SK-MEL-5 (cell line): ENCODE measurements at places on chromosomes 7 and 10. TPM values are rescaled to one million over a fixed set of nuclear protein-coding genes. Genes with fewer than 3 reads are reported as not detected.

DNA sequence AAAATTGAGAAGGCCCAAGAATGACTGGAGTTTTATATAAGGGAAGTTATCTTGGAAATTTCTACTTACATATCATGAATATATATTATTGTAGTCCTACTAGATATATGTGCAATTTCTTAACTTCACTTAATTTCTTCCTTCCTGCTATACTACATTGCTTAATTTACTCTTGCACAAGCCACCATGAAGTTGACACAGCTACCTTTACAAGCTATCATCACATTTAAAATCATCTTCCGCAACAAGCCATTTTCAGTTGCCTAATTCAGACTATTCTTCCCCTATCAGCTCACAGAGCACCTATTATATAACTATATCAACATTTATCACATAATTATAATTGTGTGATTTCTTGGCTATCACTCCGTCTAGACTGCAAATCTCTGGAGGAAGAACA lies 418.4 kb downstream of the PARD3 start:
- DNase-seq: no peak

The LBX1 gene
- not detected in 2 replicates for total RNA-seq

The FBXL13 gene
- 3.2 and 3.4 TPM in 2 replicates for total RNA-seq

DNA sequence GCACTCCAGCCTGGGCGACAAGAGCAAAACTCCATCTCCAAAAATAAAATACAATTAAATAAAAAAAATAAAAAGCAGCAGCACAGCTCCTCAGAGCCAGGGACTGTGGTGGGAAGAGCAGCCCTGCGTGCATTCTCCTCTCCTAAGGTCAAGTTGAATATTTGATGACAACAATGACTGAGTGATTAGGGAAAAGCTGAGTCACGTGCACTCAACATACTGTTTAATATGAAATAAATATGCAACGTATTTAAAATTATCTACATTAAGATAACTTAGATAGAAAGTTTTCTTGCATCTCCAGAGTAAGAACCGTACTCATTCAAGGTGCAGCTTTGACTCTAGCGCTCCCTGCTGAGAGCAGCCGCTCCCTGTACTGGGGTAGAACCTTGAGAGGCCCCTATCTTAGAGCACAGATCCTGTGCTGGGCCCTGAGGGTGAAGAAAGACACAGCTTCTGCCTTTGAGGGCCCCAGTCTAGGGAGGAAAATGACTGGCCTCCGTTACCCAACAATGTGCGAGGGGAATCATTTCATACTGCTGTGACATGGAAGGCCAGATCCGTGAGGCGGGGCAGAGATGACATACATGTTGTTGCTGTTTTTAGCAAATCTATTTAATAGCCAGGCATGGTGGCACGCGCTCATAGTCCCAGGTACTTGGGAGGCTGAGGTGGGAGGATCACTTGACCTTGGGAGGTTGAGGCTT lies 81.1 kb downstream of the SVIL start:
- peak; percentile 69 for DNase-seq

The ADRB1 gene
- total RNA-seq: 2.9 and 3.3 TPM in 2 replicates

GRCh38 chr7:91066627-91067026 lies 197.6 kb upstream of the FZD1 start:
- no peak for DNase-seq

DNA sequence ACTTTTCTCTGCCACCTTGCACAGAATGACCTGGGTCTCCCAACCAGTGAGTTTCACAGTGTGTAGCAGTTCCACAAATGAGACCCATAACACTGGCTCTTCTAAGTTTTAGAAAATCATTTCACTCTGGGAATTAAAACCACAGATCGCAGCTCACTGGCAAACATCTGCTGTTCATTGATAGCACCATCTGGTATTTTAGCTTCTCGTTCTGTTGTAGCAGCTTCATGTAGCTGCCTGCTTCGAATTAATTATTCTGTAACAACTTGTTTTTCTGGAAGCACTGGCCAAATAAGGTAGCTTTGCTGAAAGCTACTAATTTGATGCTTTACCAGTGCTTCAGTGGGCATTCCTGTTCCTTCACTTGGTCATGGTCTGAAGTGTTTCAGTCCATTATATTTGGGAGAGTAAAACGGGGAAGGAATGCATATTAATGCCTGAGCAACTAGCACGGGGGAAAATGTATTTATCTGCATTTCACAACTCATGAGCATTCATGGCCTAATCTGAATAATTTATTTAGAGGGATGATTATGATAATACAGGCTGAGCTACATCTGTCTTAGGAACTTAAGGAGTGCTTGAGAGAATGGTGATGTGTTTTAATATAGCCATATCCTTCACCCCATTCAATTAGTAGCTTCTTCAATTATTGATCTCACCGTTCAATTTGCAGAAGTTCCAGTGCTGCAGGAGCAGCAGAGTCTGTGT lies 447.4 kb downstream of the XPNPEP1 start:
- no peak for DNase-seq

- DNase-seq: no peak
These were observed 2.6 kb downstream of the MKLN1 start for GRCh38 chr7:131330299-131330698.

DNA sequence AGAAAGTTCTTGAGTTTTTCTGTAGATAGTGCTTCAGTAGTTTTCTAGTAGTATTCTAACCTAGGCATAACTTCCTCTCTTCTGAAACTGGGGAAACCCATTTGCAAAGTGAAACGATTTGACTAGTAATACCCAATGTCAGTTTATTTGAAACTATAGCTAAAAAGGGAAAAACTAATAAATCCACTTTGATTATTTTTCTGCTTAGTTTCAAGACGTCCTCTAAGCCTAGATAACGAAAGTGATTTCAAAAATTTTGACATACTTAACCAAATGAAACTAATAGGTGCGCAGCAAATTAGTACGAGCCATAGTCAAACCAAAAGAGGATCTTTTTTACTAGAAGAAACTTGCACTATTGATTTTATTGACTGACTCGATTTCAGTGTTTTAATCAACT lies 9.8 kb upstream of the SP8 start:
- no peak for DNase-seq
